Right renal pelvis (tissue), 4 donors: ENCODE measurements at places on chromosomes 1 and 21. TPM values are rescaled to one million over a fixed set of nuclear protein-coding genes. Genes with fewer than 3 reads are reported as not detected.

Gene CENPF
- polyA plus RNA-seq: 92.5 TPM

Gene AK5
- polyA plus RNA-seq: 2.5 TPM

GRCh38 chr1:204257446-204257845 lies 43.7 kb upstream of the GOLT1A start:
- DNase-seq: no peak

- no peak for DNase-seq
Measured at GRCh38 chr1:74162333-74162732, 35.6 kb downstream of the LRRIQ3 start.

GRCh38 chr1:8926707-8927694 lies 18.7 kb upstream of the CA6 start:
- no peak for DNase-seq
